ENCODE measurements at places on chromosomes 12 and 14.

- DNase-seq: no peak
Measured at GRCh38 chr12:131766382-131767107, 55.7 kb downstream of the SFSWAP start.

DNA sequence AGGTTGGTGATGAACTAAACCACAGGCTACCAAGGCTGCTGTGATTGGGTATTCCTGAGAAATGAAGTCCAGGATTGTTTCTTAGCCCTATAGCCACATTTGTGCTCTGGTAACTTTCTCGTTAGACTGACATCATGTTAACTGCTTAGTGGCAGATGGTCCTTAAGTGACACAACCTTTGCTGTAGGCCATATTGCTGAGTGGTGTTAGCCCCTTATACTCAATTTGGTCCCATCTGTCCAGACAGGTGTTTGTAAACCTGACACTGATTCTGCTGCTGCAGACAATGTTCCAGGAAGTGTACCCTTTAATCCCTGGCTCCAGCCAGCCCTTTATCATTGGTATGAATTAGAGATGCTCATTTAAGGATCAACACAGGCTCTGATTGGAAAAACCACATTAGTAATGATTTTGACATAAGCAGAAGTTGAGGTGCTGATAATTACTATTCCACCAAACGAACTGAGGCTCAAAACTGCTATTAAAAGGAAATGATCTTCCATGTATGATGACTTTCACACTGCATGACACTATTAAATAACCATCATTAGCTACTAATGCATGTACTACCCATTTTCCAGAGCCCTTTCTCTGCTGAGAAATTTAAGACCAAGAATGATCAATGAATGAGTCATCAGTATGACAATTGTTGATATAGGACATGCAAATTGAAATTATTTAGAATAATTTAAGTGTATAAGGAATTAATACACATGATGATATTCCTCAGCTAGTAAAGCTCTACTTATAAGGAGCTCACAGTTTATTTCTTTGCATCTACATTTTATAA is 3.6 kb upstream of the SSTR1 start:
- DNase-seq: no peak

GRCh38 chr14:90382491-90383125 is 14.2 kb upstream of the CALM1 start:
- DNase-seq: peak; percentile 77

GRCh38 chr12:118853634-118854033 is 127.7 kb upstream of the SRRM4 start:
- peak; percentile 23 for DNase-seq

GRCh38 chr12:121072147-121072546 is 33.1 kb upstream of the OASL start:
- DNase-seq: no peak

GRCh38 chr12:11678781-11679180 is 29.3 kb downstream of the ETV6 start:
- DNase-seq: no peak

DNA sequence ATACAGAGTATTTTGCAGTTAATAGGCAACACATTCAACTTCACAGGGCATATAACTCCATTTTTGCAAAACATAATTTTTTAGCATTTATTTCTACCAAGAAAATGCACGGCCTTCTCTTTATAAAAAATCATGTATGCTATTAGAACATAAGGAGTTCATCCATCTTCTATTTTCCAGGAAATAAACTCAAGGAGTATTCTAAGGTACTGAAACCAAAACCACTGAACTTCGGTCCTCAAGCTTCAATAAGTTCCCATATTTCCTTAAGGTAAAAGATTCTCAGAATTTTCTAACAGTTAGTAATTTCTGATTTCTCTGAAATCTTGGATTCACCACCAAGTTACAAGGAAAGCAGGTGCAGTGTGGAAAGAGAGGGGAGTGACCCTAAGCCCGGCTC is 113.3 kb upstream of the DIO2 start:
- no peak for DNase-seq

DNA sequence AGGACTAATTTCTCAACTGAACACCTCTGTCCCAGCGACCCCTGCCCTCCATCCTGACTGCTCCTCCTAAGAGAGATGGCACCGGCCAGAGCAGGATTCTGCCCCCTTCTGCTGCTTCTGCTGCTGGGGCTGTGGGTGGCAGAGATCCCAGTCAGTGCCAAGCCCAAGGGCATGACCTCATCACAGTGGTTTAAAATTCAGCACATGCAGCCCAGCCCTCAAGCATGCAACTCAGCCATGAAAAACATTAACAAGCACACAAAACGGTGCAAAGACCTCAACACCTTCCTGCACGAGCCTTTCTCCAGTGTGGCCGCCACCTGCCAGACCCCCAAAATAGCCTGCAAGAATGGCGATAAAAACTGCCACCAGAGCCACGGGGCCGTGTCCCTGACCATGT is 756 bp downstream of the RNASE7 start:
- no peak for DNase-seq

DNA sequence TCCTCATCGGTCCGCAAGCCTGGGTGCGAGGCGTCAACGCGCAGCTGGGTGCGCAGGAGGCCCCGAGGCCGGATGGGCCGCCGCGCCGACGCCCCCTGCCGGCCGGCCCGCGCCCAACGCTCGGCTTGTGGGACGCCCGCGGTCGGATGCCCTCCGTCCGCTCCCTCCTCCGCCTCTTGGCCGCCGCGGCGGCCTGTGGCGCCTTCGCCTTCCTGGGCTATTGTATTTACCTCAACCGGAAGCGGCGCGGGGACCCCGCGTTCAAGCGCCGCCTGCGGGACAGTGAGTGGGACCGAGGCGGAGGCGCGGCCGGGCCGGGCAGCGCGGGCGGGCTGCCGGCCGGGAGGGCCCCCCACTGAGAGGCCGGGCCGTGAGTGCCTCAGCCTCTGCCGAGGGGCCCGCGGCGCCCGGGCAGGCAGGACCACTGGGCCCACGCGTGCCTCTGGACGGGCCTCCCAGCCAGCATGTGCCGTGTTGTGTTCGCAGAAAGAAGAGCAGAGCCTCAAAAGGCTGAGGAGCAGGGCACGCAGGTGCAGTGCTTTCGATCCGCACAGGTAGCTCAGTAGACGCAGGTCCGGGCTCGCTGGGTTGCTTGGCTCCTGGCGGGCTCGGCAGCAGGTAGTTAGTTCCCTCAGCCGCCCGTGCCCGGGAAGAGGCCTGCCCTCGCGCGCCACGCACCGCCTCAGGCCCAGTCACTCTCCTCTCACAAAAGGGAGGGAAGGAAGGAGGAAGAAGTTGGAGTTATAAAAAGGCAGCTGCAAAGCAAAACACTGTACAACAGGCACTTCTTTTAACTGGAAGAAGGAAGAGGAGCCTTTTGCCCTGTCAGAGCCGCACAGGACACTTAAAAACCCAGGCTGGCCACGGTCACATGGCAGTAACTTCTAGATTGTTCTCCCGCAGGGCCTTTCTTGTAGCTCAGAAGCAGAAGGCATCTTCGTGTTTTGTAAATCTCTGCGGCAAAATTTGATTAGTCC is at the start of gene TOMM20L:
TOMM20L (plus strand) TSS at position 119 of the 977 bp plus-strand sequence; CDS start at position 147, 28 bp downstream.
- DNase-seq: peak; percentile 81

GRCh38 chr12:65278576-65279368 is at the start of gene MSRB3:
Gene MSRB3, plus strand, starts transcription at chr12:65278683. Its CDS starts 29,897 bp downstream, at chr12:65308580.
- DNase-seq: peak; percentile 31

DNA sequence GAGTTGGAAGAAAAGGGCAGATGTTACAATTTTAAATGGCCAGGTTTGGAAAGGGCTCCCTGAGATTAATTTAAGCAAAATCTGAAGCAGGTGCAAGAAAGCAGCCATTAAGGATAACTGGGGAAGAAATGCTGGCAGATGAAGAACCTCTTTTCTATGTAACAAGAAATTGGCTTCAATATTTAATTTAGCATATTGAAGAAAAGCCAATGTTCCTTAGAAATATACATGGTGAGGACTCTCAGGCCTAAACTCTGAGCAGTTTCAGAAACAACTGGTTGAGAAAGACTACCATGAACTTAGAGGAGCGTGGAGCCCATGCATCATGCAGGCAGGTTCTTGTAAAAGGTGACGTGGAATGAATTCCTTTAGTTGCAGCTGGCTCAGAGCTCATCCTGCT is 152.8 kb downstream of the LRIG3 start:
- DNase-seq: no peak

DNA sequence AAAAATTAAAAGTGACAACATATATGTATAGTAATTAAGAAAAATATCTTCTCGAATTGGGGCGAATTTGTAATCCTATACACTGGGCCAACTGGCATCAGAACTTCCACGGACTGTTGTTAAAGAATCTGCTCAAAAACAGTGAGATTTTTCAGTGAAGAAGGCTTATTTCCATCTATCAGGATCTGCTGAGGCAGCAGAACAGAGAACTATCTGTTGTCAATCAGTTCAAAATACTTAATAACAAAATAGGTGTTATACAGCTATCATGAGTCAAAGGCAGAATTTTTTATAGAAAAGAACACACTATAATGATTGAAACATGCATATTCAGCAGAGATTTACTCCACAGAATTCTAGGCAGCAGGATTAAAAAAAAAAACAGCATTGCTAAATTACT is 41.9 kb downstream of the IFNG-AS1 start:
- DNase-seq: no peak

- DNase-seq: no peak
Measured at GRCh38 chr14:88868558-88869159, 44.2 kb downstream of the TTC8 start.

GRCh38 chr12:104568935-104569334 is 112.2 kb downstream of the CHST11 start:
- DNase-seq: no peak

DNA sequence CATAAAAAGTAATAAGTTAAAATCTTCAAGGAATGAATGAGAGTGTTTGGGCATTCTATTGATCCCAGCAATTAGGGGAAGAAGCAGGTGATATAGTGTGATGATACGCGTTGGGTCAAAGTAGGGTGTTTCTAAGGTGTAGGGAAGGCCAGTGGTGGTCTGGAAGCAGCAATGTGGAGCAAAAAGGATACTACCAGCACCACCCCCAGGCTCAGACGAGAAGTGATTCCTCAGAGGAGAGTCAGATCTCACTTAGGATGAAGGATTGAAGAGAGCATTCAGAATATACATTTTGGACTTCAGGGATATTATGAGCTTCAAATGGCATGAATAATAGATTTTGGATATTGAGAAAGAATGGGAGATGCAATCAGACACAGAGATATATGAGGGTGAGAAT is 497.6 kb downstream of the RMST start:
- DNase-seq: no peak

DNA sequence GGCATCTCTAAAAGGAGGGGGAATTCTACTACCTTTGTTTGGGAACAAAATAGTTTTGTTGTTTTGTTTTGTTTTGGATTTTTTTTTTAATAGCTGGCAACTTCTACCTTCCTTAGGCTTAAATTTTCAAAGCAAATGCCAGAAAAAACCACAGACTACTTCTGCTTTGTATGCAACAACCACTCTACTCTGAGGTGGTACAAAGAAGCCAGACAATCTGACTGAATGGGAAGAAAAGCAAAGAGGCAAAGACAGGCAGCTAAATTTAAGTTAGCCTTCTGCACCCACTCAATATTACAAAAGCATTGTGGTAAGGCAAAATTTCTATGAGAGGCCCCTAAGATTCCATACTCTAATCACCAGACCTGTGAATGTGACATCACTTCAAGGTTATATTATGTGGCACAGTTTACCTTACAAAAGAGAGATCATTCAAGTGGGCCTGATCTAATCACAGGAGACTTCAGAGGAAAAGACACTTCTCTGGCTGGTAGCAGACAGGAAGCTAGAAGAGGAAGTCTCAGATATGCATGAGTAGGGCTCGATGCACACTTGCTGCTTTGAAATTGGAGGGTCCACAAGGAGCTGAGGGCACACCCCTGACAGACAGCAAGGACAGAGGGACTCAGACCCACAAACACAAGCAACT is 566.6 kb downstream of the RPS29 start:
- no peak for DNase-seq

DNA sequence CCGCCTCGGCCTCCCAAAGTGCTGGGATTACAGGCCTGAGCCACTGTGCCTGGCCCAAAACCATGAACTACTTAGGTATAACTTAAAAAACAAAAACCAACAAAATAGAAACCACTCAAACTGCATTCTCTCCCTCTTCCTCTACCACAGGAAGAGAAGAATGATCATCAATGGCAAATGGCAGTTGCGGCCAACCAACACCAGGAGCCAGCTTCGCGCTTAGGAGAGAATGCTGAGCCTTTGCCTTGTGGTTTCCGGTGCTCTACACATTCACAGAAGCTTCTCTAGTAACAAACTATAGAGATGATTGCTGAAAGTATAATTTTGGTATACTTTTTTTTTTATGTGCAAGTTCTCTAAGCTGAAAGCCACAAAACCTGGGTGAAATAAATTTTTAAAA is 17.1 kb downstream of the CATSPERB start:
- DNase-seq: peak; percentile 37

- no peak for DNase-seq
Measured at GRCh38 chr12:120197542-120197887, 3.0 kb upstream of the GCN1 start.

GRCh38 chr14:96051642-96052540 is 12.7 kb downstream of the C14orf132 start:
- peak; percentile 16 for DNase-seq

DNA sequence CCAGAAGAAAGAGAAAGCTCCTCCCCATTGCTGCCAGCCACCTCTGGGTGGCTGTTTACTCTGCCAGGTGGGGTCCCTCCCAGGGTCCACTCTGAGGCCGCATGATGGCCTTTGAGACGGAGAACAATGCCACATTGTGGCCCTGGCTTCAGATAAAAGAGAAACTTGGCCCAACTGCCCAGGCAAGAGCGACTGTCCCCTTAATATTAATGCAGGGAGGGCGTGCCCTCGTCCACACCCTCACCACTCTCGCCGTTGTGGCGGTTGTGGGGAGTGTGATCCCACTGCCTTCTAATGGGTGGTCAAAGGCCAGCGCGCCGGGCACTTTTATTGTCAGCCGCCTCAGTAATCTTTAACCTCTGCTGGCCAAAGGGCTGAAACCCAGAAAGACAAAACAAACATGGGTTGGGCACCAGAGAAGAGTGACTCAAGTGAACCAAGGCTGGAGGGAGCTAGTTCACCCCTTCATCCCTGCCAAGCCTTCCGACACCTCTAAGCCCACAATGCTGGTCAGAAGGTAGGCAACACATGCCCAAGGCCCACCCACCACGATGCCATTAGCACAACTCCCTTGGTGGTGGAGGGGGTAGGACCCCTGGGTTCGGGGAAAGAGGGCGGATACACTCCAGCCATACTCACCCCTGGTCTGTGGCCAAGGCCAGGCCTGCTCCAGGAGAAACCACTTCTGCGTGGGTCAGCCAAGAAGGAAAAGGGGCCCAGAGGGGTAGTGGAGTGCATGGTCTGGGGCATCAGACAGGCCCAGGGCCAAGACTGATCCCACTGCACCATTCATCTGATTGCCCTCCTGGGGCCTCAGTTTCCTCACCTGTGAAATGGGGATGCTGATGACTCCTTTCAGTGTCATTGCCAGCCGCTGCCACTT is 44.5 kb upstream of the BCL11B start:
- no peak for DNase-seq
